ENCODE measurements at places on chromosomes 1 and 21.

DNA sequence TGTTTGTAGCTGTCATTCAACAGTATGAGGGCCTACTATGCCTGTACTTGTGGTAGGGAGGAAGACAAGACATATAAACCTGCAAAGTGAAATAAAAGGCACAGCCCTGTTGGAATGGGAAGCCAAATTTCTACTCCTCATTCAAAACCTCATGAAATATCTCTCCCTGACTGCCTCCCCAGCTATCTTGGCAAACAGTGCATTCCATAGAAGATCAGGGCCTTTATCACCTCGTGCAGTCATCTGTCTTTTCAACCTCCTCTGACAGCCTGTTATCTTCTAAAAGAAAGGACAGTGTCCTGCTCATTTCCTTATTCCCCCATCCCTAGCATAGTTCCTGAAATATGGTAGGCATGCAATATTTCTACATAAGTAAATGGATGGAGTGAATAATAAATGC, 71.0 kb downstream of the SH3GLB1 start:
- DNase-seq = no peak

- no peak for DNase-seq
Measured at GRCh38 chr1:2951856-2952255, 69.4 kb upstream of the ACTRT2 start.

DNA sequence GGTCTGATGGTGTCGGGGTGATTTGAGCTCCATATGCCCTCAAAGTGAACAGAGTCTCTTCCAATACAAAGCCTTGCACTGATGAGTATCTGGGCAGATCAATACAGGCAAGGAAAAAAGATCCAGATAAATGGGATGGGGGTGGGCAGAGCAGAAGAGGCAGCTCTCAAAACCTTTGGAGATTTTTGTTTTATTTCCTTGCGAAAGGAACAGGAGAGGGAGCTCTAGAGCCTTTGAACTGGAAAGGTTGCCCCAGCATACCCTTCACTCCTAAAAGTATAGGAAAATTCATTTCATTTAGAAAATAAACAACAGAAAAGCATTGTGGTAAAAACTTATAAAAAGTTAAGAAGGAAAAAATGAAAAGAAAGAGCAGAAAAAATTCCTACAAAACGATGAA, 31.4 kb upstream of the OLIG2 start:
- peak; percentile 41 for DNase-seq

DNA sequence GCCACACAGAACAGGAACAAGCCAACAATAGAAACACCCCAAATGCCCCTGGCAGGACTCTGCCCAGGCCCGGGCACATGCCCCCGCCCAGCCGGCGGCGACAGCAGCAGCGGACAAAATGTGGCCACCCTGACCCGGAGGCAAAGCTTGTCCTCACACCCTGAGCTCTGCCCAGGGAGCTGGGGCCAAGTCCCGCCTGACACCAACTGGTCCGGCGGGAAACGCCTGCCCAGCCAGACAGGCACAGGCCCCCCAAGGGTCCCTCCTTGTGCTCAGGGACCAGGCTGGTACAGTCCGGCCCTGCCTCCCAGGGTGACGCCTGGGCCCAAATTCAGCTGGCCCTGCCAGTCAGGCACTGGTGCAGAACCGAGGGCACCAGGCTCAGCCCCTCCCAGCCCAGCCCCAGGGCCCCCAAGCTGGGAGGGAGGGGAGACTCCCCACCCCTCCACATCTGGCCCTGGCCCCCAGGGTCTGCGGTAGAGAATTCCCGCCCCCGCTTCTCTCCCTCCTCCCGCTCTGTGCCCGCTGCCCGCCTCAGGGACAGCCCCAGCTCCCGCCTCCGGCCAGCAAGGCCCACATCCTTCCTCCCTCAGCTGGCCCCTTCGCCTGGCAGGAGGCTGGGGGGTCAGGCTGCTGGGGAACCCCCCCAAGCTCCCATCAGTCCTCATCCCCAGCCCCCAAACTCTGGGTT, 2.0 kb downstream of the AHDC1 start:
- DNase-seq = no peak

GRCh38 chr1:159943908-159944622, 1.3 kb downstream of the IGSF9 start:
- DNase-seq = no peak

GRCh38 chr1:78437941-78438340, 52.8 kb upstream of the PTGFR start:
- DNase-seq = no peak

DNA sequence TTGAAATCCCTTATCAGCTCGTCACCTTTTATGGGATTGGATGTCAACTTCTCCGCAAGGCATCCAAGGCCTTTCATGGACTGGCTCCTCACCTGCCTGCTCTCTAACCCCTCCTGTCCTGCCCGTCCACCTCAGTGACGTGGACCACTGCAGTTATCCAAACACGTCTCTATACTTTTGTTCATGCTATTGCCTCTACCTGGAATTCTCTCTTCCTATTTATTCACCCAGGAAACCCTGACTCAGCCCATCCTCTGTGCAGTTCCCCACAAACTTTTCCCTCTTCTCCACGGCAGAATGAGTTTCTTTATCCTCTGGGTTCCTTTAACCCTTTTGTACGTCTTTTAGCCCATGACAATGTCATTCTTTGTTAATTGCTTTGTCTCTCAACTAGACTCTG, 5.1 kb upstream of the UTP25 start:
- no peak for DNase-seq

DNA sequence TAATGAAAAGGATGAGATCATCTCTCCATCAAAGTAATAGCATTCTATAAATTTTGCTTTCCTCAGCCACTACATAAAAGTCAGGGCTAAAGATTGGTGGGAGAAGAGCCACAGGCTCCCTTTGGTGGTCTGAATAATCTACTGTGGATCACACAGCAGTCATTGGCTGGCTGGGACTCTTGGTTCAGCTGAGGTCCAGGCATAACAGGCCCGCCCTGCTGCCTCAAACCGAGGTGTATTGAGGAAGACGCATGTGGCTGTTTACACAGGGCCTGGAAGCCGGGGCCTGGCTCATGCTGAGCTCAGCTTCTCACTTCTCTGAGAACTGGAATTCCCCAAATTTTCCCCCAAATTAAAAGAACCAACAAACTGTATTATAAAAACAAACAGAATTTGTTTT, 139.2 kb downstream of the PTPRC start:
- no peak for DNase-seq

DNA sequence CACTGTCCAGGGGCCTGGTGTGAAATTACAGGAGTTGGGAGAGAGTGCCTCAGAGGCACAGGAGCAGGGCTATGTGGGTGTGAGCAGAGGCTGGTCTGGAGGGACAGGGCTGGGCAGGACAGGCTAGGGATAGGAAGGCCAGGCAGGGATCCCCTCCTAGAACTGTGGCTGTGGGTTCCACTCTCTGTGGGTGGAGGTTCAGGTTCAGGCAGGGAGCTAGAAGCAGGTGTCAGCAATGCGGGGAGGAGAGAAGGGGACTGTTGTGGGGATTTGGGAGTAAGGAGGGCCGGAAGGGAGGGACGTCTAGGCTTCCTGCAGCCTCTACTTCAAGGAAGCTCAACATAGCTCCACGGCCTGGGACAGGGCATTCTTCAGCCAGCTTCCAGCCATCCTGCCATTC, 8.3 kb upstream of the GPR61 start:
- no peak for DNase-seq

- no peak for DNase-seq
Measured at GRCh38 chr1:53294567-53294966, 33.3 kb downstream of the LRP8 start.

DNA sequence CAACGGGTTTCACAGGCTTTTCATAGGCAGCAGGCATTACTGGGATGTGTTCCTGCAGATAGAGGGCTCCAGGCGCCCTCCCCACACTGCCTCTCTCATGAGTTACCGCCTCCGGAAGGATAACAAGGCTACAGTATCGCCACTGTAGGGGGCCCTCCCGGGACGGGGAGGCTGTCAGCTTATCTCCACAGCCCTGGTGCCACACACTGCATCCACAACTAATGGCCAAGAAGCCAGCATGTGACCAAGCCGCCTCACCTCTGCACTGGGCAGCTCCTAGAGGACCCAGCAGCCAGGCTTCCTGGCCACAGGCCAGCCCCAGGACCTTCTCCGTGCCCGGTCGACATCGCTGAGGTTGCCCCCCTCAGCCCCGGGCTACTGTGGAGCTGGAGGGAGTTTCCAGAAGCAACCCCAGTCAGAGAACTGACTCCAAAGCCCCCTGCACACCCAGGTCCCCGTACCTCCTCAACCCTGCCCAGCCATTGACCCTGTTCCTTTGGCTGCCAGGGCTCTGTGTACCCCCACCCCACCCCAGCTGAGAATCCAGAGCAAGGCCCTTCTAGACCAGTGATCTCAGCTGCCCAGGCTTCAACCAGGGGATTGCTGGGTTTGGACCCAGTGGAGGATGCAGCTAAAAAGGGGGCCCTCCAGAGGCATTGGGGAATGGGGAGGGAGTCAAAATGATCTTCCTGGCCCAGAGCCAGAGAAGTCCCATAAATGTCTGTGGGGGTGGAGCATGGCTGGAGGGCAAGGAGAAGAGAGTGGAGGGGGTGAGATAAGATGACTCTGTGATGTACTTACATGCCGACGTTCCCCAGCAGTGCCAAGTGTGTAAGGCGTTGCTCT, 45.0 kb downstream of the NEK2 start:
- no peak for DNase-seq

GRCh38 chr1:245008761-245009160, 144.4 kb upstream of the HNRNPU start:
- DNase-seq = no peak

DNA sequence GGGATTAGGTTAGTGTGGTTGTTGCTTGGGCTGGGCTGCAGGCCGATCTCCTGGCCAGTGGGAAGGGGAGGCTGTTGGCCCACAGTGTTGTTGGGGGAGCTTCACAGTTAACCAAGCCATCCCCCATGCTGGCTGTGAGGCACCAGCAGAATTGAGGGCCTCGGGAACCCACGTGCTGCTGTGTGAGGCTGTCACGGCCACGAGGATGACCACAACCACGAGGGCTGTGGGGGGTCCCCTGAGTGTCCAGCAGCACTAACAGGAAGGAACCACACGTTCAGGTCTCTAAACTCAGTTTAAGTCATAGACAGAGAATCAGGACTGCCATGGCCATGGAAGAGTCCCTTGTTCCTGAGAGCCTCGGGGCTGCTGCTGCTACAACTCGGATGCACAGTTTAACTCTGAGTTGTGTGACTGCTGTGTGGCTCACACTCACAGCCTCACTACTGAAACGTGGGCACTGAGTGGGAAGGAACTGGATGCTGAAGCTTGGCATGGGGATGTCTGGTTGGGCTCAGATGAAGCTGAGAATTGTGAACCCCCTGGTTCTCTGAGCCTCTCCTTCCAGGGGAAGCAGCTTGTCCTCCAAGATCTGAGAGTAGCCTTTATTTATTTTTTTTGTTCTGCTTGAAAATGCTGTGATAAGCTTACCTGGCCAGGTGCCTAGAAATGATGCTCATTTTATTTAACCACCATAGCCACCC, 4.8 kb upstream of the MMEL1 start:
- no peak for DNase-seq

DNA sequence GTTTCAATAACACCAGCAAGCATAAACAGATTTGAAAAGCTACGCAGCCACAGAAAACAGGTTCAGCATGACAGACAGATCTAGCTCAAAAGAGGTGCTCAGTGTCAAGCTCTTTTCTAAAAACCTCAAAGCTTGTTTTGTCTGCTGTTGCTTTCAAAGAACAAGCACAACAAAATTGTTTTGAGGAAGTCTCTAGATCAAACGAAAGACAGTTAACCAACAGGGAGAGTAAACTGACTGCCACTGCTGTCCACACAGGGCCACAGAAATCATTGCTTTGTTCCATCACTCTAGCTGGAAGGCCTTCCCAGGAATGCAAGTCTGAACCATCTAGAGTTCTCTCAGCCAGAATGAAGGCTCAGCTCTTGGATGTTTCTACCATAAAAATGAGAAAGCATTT, 12.8 kb downstream of the APP start:
- no peak for DNase-seq

- DNase-seq = no peak
Measured at GRCh38 chr1:231861541-231862481, 235.2 kb downstream of the DISC1 start.

DNA sequence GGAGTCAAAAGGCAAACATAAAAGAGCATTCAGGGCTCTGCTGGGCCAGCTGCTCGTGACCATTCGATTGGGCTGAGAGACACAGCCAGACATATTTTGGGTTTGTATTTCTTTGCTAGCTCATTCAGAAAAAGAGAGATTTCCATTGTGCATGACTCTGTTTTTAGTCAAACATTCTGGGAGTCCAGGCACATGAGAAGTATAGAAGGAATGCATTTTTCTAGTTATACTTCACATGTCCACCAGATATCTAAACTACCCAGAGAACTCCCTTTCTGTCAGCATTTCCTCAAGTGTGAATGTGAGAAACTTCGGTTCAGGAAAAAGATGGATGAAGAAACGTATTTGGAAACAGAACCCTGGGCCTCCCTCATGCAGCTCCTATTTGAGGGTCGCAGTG, 6.3 kb upstream of the KCNE1 start:
- no peak for DNase-seq

DNA sequence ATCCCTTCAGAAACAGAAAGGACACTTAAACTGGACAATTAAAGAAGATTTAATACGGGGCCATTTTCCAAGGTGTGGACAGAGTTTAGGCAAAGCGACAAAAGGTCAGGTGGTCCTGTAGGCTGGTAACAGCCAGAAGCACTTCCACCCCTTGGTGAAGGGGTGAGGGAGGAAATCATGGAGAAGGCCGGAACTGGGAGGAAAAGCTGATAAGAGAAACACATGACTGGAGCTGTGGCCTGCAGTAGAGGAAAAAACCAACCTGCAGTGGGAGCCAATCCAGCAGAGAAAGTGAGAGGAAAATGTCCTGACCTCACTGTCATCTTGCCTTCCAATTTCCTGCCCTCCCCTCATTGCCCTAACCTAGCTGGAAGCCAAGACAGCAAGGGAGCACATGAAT, 249.8 kb downstream of the LMO4 start:
- DNase-seq = no peak

GRCh38 chr1:225470211-225471108, 42.6 kb upstream of the LBR start:
- no peak for DNase-seq

- no peak for DNase-seq
Measured at GRCh38 chr1:114457675-114458236, 53.2 kb downstream of the TRIM33 start.

DNA sequence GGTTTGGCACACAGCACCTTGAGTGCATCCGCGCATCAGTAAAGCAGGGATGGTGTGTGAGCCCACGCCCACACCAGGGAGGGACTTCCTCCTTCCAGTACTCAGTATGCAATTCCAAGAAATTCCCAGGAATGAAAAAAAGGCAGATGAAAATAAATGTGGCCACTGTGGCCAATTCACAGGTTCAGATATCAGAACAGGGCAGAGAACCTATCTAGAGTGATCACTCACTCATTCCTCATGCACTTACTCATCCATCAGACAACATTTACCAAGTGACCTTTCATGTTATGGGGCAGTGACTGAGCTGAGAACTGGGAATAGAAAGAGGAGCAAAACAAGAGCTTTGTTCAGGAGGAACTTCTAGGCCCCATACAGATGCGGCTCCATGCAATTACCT, 113.7 kb downstream of the ZSCAN20 start:
- DNase-seq = no peak
